Stimulated activated CD4-positive, alpha-beta T cell treated with anti-CD3 and anti-CD28 coated beads, Interleukin-12 subunit alpha, Interleukin-12 subunit beta, amount 100 ng/mL, for 4 hours (primary cell): ENCODE measurements at places on chromosomes 12 and 14.

GRCh38 chr14:100605706-100606686, 18.8 kb upstream of the BEGAIN start:
- DNase-seq: no peak

GRCh38 chr14:27929797-27930347, 836.7 kb upstream of the FOXG1 start:
- no peak for DNase-seq

GRCh38 chr14:96274543-96274942, 18.5 kb downstream of the BDKRB1 start:
- no peak for DNase-seq

GRCh38 chr12:6285532-6286306, 24.8 kb upstream of the PLEKHG6 start:
- no peak for DNase-seq

DNA sequence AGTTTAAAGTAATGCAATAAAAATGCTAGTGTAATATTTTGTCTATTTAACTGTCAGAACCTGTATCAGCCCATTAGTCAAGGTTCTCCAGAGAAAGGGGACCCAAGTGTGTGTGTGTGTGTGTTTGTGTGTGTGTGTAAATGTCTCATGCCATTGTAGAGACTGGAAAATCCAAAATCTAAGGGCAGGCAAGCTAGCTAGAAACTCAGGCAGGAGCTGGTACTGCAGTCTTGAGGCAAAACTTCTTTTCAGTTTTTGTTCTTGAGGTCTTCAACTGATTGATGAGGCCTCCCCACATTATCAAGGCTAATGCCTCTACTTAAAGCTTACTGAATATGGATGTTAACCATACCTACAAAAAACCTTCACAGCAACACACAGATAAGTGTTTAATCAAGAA, 126.7 kb downstream of the PRKD1 start:
- no peak for DNase-seq

DNA sequence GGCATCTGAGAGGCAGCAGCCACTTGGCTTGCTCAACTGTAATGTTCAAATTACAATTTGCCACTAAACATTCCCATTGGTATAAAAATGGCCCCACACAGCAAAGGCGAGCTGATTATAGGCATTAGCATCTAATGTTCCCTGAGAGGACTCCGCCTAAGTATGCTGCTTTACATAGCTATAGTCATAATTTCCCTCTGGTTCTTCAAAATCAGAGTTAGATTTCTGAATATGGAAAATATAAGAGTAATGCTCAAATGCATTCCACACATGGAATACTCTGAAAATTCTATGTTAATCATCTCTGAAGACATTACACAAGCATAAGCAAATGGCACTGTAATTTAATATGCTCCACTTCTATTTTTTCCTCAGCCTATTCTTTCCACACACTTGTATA, 83.7 kb upstream of the BTG1 start:
- no peak for DNase-seq
